ENCODE measurements at places on chromosomes 12 and 14. TPM values are rescaled to one million over a fixed set of nuclear protein-coding genes. Genes with fewer than 3 reads are reported as not detected.

Gene TIGAR
- 4.6 TPM for total RNA-seq

Gene NPFF
- total RNA-seq, result not detected

Gene C12orf57
- 521 TPM for total RNA-seq

Gene FOXN4
- total RNA-seq, result not detected

Gene KRT6C
- 0.50 TPM for total RNA-seq

Gene GPR65
- 0.49 TPM for total RNA-seq

Gene MANSC1
- 11.0 TPM for total RNA-seq

Gene APOF
- not detected for total RNA-seq

Gene C3AR1
- 16.7 TPM for total RNA-seq

Gene ESPL1
- 2.3 TPM for total RNA-seq
